H7 (cell line): ENCODE measurements at places on chromosomes 5 and 9. TPM values are rescaled to one million over a fixed set of nuclear protein-coding genes. Genes with fewer than 3 reads are reported as not detected.
A peak's percentile ranks its signal among the peaks of the same experiment; 100 is the strongest.

DNA sequence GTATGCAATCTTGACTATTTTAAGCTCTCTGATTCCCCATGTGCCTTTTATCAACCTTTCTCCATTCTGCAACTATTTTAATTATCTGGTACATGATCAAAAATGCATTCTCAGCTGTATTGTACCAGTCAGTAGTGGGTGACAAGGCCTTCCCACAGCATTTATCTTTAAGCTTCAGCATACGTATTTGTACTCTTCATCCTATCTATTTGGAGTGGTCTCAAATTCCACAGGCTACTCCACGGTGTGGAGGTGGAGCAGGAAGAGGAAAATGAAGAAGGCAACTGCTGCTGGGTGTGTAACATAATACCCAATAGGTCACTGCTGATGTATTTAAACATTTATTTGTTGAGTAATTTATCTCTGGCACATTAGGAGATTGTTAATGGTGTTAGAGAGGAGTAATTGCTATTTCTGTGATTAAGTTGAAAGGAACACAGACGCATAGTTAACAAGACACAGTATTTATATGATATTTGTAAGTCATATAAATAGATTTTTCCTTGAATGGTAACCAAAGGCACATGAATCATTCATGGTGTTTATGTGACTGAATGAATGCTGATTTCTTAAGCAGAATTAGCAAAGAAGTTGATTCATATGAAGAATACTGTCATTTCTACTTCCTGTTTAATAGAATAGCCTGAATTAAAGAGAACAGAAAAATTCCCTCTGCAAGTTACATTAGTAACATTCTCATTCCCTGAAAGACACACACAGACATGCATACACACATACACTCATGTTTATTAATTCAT is 153.8 kb upstream of the NR3C1 start:
- no peak for DNase-seq

The FOXD4 gene
- 0.26 TPM in 1 of 2 replicates, not detected in the other for total RNA-seq

DNA sequence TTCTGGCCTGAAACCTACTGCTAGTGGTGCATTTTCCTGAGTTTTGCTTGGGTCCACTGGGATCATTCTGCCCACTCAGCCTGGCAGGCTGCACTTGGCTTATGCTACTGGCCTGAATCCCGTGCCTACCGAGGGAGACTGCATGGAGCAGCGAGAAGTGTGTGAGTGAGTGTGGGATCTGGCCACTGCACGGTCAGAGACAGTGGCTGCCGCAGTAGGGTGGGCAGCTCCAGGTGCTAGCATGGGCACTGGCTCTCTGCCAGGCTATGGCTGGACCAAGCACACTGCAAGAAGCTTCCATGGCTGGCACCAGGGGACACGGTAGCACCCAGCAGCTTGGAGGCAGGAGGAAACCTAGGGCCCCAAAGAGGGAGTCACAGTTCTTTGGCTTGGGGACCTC is 1058.7 kb upstream of the ACO1 start:
- no peak for DNase-seq

The FABP6 gene
- total RNA-seq = 0.48 and 1.3 TPM in 2 replicates

- DNase-seq = no peak
These were observed 324.7 kb upstream of the GRAMD2B start for GRCh38 chr5:126098330-126099017.

DNA sequence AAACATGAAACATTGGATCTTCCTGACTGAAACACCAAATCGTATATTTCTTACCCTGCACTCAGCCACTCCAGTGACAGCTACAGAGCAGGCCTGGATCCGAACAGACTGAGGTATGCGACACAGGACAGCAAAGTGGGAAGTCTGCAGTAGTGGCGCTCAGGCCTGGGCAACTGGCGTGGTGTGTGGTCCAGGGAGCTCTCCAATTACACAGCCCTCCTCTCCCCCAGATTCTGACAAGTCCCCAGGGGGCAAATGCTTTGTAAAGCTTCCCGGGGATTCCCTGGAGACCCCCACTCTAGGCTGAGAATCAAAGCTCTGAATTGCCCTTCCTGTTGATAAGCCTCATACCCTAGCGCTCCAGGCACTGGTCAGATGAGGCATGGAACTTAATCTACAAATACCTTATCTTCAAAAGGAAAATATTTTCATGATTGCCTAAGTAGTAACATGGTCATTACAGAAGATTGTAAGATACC is 104.8 kb upstream of the ERCC6L2 start:
- peak; percentile 74 for DNase-seq

- DNase-seq = no peak
These were observed 953.8 kb downstream of the NR2F1-AS1 start for GRCh38 chr5:92627186-92627585.

The UGT3A2 gene
- 4.7 and 6.5 TPM in 2 replicates for total RNA-seq

DNA sequence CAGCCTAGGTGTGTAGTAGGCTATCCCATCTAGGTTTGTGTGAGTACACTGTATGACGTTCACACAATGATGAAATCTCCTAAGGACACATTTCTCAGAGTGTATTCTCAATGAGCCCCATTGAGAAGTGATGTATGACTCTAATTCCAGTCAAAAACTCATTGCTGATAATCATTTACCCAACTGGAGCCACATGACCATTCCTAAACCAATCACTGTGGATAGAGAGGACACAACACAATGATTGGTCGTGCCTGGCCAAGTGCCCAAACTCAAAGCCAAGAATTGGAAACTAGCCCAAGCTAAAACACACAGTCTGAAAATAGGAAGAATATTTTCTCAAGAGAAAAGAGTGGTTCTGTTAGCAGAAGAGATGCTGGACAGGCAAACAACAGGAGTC is 191.2 kb downstream of the ZNF462 start:
- no peak for DNase-seq

- no peak for DNase-seq
These were observed 38.9 kb upstream of the CTXN3 start for GRCh38 chr5:127609957-127610356.

The ARHGEF37 gene
- 0.14 and 0.26 TPM in 2 replicates for total RNA-seq

The FRMD3 gene
- total RNA-seq = 0.10 and 1.4 TPM in 2 replicates

The CDH9 gene
- total RNA-seq = 0.18 and 0.90 TPM in 2 replicates
